ENCODE measurements at places on chromosomes 2 and 18.

GRCh38 chr2:33317369-33318007 lies 159.0 kb upstream of the RASGRP3 start:
- no peak for DNase-seq

- DNase-seq, result no peak
These were observed at the start of gene BCL11A for GRCh38 chr2:60553495-60554073. Gene BCL11A (minus strand): TSS chr2:60553654. CDS start chr2:60553270, 384 bp downstream.

DNA sequence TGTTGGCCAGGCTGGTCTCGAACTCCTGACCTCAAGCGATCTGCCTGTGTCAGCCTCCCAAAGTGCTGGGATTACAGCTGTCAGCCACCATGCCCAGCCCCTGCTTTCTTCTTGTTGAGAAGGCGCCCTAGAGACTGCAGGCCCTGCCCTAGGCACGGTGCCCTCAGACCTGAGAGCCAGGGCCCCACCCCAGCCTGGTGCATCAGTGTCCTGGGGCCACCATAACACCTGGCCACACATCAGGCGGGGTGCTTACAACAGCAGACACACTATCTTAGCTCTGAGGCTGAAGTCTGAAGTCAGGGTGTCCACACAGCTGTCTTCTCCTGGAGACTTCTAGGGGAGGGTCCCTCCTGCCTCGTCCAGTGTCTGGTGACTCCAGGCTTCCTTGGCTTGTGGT lies 120.6 kb downstream of the NDUFA10 start:
- DNase-seq, result no peak

DNA sequence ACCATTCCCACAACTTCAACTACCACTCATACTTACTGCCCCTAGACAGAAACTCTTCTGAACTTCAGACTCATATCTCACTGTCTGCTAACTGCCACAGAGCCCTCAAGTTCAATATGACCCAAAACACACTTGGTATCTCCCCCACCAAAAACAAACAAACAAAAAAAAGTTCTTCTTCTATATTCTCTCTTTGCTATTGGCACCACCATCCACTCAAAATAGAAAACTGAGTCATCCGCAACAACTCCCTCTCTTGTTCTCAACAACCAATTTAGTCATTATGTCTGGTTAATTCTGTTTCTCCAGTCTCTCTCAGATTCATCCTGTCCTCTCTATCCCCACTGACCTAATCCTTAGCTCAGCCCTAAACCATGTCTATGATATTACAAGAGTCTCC lies 7.2 kb upstream of the DCTN1 start:
- DNase-seq, result no peak

- no peak for DNase-seq
These were observed 49.3 kb downstream of the CD8B2 start for GRCh38 chr2:106536490-106536889.

DNA sequence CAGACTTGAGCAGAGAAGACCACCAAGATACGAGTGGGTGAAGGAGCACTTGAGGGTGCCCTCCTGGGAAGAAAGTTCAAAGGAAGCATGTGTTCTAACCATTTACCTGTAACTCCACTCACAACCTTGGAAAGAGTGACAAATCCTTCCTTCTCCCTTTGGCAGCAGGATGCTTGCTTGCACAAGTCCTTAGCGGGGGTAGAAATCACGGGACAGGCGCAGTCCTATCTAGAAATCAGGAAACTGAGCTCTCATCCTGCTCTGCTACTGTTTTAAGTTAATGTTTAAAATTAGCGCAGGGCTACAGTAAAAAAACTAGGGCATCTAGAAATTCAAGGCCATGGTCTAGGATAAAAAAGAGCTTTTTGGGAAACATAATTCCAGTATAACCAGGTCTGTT lies 100.9 kb upstream of the PTPRM start:
- no peak for DNase-seq

- DNase-seq, result no peak
These were observed 64.6 kb downstream of the ZC3H6 start for GRCh38 chr2:112339986-112340385.

DNA sequence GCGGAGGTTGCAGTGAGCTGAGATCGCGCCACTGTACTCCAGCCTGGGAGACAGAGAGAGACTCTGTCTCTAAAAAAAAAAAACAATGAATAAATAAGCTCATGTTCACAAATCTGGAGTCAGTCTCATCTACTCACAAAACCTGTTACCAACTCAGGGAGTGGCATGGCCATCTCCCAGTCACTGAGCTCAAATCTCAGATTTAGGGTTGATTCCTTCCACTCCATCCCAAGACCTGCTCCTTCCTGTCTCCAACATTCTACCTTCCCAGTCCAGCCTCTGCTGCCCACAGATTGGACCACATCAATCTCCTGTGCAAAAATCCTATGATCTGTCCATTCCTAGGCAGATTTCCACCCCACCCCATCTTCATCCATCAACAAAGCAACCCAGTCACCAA lies 1.6 kb downstream of the STAT1 start:
- no peak for DNase-seq

DNA sequence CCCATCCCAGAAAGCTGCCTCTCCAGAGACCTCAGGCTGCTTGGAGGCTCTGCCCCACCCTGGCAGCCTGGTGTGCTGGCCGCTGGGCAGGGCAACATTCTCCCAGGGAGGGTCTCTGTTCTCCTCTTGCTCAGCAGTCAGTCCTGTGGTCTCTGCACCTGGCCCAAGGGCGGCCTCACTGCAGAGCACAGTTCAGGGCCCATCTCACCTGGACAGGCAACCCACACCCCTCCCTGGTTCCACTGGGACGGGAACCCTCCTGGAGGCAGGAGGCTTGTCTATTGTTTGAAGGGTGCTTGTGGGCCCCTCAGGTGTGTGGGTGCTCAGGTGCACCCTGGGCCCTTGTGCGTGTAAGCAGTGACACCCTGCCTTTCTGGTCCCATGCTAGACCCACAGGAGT lies 67.2 kb upstream of the OTOS start:
- no peak for DNase-seq

GRCh38 chr2:120303177-120303576 lies 42.8 kb upstream of the INHBB start:
- no peak for DNase-seq

- DNase-seq, result no peak
These were observed 11.7 kb downstream of the NCK2 start for GRCh38 chr2:105756435-105756834.

DNA sequence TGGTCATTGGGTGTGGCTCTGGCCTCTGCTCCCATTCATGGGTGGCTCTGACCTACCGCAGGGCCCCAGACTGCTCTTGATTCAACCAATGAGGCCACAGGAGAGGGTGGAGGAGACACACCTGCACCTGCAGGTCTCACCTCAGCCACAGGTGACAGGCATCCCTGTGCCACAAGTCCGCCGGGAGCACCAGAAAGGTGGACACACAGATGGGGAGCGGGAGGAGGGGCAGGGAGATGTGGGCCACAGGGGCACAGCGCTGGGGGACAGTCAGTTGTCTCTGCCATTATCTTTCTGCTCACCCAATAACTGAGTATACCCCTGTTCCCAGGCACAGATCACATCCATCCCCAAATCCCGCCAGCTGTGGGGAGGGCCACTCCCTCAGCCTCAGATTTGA lies 189.1 kb upstream of the SALL3 start:
- no peak for DNase-seq

DNA sequence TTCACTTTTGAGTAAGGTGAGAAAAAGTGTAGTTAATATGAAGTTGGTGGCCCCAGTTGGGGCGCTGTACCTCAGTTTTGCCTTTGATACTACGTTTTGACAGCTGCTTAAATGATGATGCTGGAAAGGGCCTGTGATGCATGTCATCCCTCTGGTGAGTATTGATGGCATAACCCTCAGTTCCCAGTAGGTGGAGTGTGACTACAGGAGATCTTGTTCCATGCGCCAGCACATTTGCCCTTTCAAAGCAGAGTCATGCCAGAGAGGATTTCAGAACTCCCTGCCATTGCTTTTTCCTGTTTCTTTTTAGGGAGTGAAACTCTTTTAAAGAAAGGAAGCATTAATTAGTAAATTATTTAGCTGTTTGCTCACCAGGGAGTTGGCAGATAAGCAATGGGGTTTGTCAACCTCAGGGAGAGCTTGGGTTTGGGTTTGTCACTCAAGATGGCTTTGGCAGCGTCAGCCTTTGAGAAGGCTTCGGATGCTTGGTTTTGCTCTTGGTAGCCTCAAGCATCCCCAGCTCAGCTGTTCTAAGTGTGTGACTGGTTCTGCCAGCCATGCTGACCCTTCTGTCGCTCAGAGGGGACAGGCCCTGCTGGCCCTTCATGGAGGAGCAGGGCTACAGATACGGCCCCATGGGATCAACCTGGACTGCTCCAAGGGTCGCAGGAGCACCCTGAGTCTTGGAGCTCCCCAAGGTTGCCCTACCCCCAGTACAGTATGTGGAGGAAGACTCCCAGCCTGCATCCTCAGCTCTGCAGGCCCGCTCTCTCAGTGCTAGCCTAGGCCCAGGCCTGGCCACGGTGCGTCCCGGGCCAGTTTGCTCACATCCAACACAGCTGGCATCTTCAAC lies 29.1 kb downstream of the ARMC9 start:
- peak; percentile 6 for DNase-seq

DNA sequence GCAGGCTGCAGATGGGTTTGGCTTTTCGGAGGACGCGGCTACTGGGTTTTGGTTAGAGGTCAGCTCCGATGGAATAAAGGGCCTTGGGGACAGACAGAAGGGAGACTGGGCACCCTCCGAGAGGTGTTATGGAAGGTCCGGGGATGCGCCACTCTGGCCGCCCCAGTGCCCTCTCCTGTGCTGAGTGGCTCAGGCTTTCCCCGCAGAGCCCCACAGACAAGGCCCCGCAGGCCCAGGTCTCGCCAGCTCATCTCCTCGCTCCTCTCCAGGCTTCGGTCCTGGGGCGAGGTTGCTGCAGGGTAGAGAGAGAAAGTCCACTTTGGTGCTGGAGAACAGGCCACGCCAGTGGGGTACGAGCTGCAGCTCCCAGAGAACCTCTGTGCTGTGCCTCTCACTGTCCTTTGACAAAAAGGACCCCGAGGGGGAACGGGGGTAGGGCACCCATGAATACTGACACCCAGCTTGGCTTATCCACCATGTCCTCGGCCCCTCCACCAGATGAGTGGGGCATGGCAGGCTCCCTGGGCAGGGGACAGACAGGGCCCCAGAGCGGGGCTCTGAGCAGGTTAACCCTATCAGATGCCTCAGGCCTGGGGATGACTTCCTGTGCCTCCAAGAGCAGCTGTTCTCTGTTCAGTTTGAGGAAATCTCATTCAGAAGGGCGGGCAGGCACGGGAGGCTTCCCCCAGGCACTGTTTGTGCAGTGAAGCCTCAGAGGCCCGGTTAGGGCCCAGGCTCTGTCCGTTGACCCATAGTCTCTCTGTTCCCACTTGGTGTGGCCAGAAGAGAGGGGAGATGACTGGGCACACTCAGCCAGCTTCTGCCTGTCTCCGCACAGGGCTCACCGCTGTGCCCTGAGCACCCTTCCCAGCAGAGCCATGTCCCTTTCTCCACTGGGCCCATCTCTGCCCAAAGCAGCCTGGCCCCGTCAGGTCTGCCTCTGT lies 15.7 kb upstream of the CNNM3 start:
- DNase-seq, result no peak

Measured in activated CD8-positive, alpha-beta memory T cell treated with anti-CD3 and anti-CD28 coated beads for 1 hour (primary cell).